OCI-LY7 (cell line): ENCODE measurements at places on chromosomes 3 and 15. TPM values are rescaled to one million over a fixed set of nuclear protein-coding genes. Genes with fewer than 3 reads are reported as not detected.

- no peak for DNase-seq
Measured at GRCh38 chr3:50655009-50655830, 19.5 kb upstream of the DOCK3 start.

- peak; percentile 15 for DNase-seq
Measured at GRCh38 chr15:31080591-31081014, 20.9 kb downstream of the TRPM1 start.

Gene C3orf18
- total RNA-seq, result 8.0 and 9.5 TPM in 2 replicates

DNA sequence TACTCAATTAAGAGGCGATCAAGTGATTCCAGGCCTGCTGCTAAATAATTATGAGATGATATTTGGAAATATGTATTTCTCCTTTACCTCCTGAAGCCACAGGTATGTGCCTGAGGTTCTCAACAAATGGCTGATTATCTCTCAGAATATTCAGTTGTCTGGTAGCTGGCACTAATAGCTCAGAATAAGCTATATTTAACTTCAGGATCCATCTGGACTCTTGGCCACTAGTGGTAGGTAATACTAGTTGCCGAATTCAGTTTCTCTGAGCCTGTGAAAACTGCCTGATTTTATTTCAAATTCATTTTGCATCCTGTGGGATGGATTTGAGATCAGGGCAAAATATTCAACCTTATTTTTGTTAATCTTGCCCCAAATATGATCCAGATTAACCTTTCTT is 499.0 kb downstream of the DIPK2A start:
- DNase-seq, result no peak

DNA sequence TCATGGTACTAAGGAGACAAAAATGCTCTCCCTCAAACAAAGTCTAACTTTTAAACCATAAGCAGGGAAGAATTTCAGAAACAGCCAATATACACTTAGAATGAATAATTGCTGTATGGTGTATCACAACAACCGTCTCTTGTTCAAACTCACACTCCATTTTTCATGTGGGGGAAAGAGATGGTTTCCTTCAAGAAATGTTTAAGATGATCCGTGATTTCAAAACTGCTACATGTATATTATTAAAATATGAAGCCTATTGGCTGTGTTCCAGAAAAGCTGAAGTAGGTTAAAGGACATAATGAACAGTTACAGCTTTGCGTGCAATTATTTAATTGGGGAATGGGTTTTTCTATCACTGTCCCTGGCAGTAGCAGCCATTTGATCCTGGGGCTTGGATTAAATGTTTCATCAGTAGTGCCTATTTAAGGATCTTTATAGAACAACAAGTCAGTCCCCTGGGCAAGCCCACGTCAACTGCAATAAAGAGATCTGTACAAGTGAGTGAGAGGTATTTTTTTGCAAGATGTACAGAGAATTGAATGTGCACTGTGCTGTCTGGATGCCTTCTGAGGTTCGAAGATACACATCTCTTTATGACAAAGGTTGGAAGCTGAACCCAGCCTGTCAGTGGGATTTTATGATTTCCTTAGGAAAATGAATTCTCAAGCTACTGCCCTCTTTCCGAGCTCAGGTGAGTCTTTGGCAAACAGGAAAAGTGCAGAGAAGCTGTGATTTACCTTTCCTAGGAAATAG is 337.2 kb upstream of the RARB start:
- DNase-seq, result no peak

DNA sequence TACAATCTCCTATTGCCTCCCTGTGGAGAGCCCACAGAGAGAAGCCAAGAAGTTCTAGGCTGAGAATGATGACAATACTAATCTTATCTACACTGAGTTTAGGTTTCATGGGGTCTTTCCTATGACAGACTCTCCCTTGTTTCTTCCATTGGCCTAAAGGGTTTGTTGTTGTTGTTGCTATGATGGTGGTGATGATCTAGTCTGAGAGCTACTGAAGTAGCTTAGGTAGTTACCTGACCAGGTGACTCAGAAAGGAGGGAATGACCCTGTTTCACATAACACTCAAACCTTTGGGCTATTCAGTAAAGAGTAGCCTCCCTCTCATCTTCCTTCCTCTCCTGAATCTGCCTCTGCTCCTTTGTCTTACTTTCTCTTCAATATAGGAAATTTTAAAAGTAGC is 170.2 kb downstream of the GMNC start:
- no peak for DNase-seq
